ENCODE measurements at places on chromosomes 7 and 10. TPM values are rescaled to one million over a fixed set of nuclear protein-coding genes. Genes with fewer than 3 reads are reported as not detected.

DNA sequence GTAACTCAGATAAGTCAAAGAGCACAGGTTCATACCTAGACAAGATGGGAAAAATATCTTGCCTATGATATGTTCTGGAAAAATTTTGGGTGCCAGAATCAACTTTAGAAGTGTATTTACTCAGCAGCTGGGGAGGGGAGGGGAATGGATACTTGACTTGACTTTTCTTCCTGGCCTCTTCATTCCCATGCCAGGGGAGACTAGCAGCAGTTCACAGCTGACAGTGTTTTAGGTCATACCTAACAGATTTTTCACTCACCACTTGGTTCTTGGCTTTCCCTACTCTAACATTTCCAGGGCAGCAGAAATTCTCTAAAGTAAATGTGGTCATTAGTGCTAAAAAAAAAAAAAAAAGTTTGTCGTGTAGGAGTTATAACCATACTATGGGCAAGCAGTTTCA lies 46.3 kb downstream of the TAS2R16 start:
- no peak for DNase-seq

- DNase-seq, result no peak
Measured at GRCh38 chr7:22121702-22122474, 176.2 kb upstream of the CDCA7L start.

DNA sequence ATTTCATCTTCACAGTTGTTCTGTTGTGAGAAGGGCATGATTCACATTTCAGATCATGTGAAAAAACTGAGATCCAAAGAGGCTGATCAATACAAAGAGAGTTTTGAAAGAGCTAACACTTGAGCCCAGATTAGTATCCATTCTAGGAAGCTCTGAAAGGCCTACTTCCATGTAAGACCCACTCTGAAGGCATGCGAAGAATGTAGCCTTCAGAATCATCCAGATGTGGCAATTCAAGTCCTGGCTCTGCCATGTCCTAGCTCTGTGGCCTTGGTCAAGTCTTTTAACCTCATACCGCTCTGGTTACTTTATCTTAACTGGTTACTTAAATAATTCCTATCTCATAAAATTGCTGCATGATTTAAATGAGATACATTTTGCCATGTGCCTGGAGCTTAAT lies 111.1 kb downstream of the FZD1 start:
- DNase-seq, result no peak

- peak; percentile 74 for DNase-seq
Measured at GRCh38 chr7:130365511-130366441, 14.5 kb upstream of the CPA1 start.

DNA sequence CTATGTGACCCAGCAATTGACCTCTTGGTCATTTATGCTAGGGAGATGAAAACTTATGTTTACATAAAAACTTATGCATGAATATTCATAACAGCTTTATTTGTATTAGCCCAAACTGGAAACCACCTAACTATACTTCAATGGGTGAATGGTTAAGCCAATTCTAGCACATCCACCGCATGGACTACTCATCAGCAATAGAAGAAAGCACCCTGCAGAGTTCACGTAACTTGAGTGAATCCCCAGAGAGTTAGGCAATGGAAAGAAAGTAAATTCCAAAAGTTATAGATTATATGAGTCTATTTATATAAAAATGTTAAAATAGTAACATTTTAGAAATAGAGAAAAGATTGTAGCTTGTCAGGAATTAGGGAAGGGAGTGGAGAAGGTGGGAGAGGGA lies 60.2 kb upstream of the NRG3 start:
- no peak for DNase-seq

DNA sequence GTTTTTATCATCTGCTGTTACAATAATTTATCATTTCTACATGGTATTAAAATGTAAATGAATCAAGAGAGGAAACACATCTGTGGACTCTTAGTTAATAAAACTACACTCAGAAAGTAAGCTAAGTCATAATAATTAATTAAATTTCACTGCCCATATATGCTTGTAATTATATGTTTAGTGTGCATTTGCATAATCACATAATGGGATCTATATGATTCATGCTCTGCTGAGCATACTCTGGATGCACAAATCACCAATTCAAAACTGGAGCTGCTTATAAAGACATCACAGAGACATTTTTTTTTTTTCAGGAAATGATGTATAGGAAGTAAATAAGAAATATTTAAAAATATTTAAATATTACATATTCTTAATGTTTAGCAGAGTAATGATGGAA lies 151.6 kb upstream of the STEAP4 start:
- no peak for DNase-seq

- no peak for DNase-seq
Measured at GRCh38 chr10:71753091-71753959, 20.0 kb downstream of the VSIR start.

- DNase-seq, result peak; percentile 89
Measured at GRCh38 chr10:101095550-101096213, 33.9 kb downstream of the KAZALD1 start.

GRCh38 chr7:32152576-32152975 lies 82.4 kb upstream of the PDE1C start:
- DNase-seq, result no peak

- no peak for DNase-seq
Measured at GRCh38 chr7:12719981-12720865, 32.8 kb downstream of the ARL4A start.

Gene MYO1G
- total RNA-seq, result 399 TPM

GRCh38 chr7:105487579-105488571 lies 34.2 kb downstream of the PUS7 start:
- DNase-seq, result no peak

Gene TACC2
- total RNA-seq, result not detected

Gene KIF11
- 44.4 TPM for total RNA-seq

Gene VENTX
- total RNA-seq, result not detected

Gene IFIT1B
- total RNA-seq, result not detected

DNA sequence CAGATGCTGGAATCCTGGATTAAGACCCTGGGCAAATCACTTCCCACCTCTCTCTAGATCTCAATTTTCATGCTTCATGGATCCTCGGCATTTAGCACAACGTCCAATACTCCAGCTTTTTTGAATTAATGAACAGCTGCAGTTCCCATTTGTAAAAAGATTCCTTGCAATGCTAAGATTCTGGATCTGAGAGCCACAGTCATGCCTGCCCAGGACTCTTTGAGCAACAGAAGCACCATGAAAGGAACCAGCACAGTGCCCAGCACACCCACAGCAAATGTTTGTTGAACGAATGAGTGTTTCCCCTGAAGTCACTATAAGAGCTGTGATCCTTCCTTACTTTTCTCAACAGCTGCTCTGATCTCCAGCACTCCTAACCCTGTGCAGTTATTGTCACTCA lies 20.8 kb upstream of the DDIT4 start:
- no peak for DNase-seq

GRCh38 chr10:114359953-114360345 lies 44.4 kb downstream of the AFAP1L2 start:
- DNase-seq, result no peak

GRCh38 chr7:55517191-55517633 lies 55.1 kb downstream of the VOPP1 start:
- peak; percentile 72 for DNase-seq

GRCh38 chr10:29144126-29144525 lies 144.7 kb upstream of the LYZL1 start:
- no peak for DNase-seq

Gene SH2D4B
- total RNA-seq, result 0.11 TPM

Gene THNSL1
- total RNA-seq, result 9.9 TPM

DNA sequence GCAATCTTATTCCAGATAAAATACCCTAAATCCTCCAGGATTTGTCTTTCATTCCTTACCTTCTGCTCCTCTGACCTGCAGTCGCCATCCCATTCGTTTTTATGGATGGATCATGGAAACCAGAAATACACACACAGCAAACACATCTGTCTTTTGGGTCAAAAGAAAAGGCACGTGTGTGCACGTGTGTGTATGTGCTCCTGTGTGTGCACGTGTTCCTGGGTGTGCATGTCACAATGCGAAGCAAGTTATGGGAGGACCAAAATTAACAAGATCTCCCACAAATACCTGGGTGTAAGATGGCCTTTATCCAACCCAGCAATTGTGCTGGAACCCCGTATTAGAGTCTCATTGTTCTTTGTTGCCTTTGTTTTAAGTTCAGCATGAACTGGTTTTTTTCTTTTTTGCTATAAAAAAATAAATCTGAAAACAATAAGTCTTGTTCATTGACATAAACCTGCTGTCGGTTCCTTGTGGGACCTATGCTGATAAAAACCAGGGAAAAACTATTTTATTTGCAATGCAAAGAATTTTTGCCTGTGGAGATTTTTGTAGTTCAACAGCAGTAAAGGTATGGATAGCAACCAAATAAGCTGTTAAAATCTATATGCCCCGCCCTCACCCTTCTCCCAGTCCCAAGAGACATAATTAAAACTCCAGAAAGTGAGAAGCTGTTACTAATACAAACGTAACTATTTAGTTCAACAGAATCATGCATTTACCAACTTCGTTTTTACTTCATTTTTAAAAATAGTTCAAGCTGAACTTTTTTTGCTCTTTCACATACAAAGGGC lies 229.6 kb downstream of the CREB5 start:
- no peak for DNase-seq

- DNase-seq, result no peak
Measured at GRCh38 chr7:154512121-154512833, 460.1 kb downstream of the DPP6 start.

- DNase-seq, result no peak
Measured at GRCh38 chr10:83848677-83849076, 290.6 kb upstream of the GHITM start.

- no peak for DNase-seq
Measured at GRCh38 chr7:50556247-50556991, 8.8 kb downstream of the DDC start.

DNA sequence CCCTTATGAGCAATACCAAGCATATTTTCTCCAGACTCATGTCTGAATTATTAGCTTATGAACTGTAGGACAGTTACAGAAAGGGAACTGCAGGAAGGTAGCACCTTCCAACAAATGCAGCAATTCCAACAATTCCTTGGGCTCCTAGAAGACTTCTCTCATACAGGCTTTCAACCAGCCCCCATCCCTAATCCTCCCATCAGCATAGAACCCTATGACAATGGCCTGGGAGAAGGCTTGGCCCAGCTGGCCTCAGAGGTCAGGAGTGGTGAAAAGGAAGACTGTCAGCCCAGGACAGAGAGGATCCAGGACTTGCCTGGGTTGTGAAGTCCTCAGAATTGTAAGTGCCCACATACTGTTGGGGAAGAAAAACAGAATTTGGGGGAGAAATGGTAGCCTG lies 5.9 kb downstream of the VPS41 start:
- no peak for DNase-seq

GRCh38 chr7:124462249-124462648 lies 303.3 kb downstream of the GPR37 start:
- DNase-seq, result no peak

- DNase-seq, result no peak
Measured at GRCh38 chr10:113978802-113979201, 64.9 kb upstream of the ADRB1 start.

DNA sequence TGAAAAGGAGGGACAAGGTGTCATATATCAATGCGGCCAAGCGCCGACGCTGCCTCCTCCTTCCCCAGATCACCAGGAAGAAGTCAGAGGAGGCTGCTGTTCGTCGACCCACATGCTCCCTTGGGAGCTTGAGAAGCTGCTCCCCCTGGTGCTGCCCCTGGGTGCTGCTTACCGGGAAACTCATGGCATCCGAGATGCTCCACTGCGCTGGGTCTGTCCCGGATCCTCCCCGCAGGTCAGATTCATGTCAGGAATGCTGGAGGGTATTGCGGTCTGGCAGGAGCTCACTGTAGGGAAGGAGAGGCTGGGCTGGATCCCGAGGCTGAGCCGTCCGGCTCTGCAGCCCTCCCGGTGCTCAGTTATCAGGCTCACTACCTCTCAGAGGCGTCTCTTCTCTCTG lies 123.7 kb upstream of the FAM20C start:
- DNase-seq, result no peak

Gene RSU1
- 47.5 TPM for total RNA-seq

DNA sequence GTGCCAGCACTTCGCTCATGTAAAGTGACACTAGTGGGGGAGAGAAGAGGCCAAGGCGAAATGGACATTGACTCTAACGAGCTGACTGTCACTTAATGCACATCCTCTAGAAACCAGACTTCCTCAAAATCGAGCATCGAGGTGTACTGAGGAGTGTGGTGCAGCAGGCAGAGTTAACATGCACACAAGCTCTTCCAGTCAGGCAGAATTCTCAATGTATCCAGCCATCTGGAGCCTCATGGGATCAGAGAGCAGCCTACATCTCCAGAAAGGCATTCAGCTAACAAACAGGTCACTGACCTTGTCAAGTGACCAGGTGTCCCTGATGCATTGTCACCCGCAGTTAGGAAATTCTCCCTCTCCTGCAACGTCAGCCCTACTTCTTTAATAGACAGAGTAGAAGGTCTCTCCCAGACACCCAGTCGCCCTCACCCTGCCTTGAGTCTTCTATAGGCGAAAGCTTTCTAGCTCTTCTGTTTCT lies 259.8 kb upstream of the AOAH start:
- no peak for DNase-seq

Gene SOSTDC1
- not detected for total RNA-seq

DNA sequence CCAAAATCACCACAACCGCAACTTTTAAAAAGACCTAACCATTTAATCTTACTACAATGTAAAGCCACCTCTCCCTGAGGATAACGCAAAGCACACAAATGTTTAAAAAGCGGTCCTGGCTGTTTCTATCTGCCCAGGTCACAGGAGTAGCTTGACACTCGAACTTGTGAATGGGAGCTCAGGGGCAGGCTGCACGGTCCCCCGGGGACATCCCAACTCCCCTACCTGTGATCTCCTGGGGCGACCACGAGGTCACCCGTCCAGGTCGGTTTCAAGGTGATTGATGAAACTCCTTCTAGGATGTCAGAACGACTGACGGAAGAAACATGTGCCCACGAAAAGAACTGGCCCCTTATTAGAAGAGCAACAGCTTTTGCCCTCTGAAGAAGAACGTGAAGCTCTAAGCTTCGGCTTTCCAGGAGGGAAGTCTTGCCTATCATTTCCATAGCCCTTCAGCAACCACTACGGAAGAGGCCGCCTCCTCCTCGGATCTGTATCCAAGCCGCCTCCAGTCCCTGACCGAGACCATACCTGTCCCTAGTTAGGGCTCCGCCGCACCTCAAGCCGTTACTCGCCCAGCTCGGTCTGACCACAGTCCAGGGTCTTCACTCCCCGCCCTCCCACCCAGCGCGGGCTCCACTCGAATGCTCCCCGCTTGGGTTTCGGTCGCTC lies 459 bp downstream of the CYCS start:
- DNase-seq, result peak; percentile 16

Data from activated CD8-positive, alpha-beta T cell treated with anti-CD3 and anti-CD28 coated beads for 36 hours (primary cell).